ENCODE measurements at places on chromosomes 6 and 20.

DNA sequence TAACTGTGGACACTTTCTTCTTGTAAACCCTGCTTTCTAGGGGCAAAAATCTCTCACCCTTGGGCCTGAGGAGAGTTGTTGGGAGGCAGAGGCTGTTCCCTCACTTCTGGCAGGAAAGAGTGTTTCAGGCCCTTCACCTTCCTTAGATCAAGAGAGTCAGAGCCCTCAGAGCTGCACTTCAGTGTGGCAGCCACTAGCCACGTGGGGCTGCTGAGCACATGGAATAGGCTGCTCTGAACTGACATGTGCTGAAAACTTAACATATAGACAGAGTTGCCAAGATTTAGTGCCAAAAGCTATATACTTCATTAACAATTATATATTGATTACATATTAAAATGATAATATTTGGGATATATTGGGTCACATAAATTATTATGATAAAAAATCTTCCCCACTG, 4.4 kb upstream of the LMBRD1 start:
- no peak for DNase-seq

- no peak for DNase-seq
Observed at GRCh38 chr6:52611833-52612232, 35.0 kb upstream of the TRAM2 start.

GRCh38 chr20:52652271-52652670, 319.9 kb upstream of the TSHZ2 start:
- DNase-seq: no peak

DNA sequence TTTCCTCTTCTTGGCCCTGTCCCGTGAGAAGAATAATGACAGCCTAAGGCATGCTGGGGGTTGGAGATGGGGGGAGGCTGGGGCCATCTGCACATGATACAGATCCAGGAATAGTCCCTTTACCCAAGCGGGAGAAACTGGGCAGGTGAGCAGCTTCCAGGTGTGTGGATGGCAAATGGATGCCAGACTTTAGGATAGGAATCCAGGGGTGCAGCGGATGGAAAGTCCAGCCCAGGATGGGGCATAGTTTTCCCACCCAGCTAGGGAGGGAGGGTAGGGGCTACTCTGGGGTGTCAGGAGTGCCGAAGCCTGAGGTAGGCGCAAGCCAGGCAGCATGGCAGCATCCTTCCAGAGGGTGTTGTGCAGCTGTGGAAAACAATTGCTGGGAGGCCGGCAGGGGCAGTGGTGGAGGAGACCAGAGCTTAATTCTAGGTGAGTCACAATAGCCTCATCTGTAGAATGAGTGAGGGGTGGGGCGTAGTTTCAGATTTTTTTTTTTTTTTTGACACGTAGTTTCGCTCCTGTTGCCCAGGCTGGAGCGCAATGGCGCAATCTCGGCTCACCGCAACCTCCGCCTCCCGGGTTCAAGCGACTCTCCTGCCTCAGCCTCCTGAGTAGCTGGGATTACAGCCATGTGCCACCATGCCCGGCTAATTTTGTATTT, 15.4 kb upstream of the FAM110A start:
- no peak for DNase-seq

- no peak for DNase-seq
Observed at GRCh38 chr6:3545156-3545555, 88.3 kb upstream of the SLC22A23 start.

DNA sequence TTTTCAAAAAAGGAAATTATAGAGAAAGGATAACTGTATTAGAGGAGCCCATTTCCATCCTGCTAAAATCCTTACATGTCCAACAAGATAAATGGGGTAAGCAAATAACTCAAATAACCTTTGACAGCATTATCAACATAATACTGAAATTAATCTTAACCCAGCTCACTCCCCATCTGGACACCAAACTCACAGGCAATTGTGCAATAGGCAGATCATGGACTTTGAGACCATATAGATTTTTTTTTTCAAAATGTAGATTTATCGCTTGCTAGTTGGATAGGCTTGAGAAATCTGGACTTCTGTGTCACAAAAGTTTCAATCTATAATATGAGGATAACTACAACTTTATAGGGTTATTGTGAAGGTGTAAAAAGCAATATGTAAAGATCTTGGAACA, 134.4 kb upstream of the ASCC3 start:
- DNase-seq: no peak

GRCh38 chr6:166556336-166556735, 30.1 kb downstream of the RAMACL start:
- DNase-seq: no peak

GRCh38 chr6:4103929-4104328, 25.0 kb upstream of the FAM217A start:
- no peak for DNase-seq

DNA sequence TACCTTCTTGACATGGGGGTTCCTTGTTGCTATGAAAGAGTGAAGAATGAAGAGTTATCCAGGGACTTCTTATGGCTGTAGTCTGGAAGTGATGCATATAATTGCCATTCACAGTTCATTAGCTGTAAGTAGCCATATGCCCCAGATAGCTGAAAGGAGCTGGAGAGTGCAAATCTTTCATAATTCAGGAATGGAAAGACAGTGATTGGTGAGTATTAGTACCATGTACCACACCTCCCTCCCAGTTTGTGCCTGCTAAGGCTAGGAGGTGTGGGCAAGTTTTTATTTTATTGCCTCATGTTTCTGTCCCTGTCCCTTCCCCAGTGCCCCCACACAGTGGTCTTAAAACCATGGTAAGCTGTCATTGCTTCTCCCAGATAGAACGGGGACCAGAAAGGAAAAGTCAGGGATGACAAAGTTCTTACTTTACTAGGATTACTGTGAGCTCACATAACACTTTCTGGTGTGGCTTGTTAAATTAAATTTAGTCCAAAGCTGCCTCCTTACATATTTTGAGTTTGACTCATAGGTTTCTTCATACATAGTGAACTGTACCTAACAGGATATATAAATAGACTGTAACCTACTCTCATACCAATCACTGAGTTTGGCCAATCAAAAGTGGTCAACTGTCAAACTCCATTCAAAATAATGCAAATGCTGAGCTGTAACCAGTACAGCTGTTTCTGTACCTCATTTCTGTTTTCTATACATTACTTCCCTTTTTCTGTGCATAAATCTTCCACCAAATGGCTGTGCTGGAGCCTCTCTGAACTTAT, 119.4 kb downstream of the RFPL4B start:
- no peak for DNase-seq

DNA sequence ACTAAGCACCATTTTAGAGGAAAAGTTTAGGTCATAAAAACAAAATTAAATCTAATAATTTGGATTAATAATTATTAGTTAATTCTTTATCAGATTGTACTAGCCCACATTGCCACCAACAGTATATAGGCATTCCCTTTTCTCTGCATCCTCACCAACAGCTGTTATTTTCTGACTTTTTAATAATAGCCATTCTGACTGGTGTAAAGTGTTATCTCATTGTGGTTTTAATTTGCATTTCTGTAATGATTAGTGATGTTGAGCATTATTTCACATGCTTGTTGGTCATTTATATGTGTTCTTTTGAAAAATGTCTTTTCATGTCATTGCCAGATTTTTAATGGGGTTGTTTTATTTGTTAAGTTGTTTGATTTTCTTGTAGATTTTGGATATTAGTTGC, 319.1 kb upstream of the SYNCRIP start:
- DNase-seq: no peak

DNA sequence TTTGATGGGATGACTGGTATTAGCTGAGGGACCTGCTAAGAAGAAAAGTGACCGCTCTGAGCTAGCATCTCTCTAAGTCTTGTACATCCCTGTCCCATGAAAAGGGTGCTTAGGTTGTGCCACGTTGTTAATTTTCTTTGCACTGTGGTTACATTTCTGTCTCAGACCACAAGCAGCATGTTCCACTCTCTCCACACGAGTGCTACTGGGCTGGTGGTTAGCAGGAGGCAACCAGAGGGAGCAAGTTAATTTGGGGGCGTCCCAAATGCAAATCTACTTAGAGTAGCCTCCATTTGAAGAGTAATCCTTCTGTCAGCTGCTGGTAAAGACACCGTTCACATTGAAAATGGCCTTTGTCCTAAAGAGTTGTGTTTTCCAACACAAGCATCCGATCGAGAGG, 3.4 kb upstream of the SCML4 start:
- DNase-seq: no peak

DNA sequence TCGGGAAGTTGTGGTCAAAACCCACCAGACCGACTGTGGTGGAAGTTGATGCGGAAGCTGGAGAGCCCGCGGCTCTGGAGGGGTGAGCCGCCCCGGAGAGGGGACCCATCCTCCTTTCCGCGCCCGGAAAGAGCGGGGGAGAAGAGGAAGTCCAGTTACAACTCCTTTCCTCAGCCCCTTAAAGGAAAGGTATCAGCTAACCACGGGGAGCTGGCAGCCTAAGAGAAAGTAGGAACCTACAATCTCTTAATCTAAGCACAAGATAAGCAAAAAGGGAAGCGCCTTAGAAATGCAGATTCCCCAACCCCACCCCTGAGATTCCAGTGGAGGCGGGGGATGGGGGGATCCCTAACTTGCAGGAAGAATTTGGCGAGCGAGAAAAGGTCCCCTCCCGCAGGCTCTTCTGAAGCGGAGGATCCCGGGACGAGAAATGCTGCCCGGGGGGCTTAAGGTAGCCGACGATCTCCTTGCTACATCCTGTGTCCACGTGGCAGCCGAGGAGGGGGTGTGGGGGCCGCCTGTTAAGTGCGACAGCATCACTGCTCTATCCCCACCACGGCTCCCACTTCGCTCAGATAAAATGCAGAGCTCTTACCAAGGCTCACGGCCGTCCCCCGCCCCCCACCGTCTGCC, 87.5 kb downstream of the ZFP64 start:
- peak; percentile 8 for DNase-seq

GRCh38 chr20:37892001-37892400, 10.9 kb upstream of the VSTM2L start:
- DNase-seq: no peak

- no peak for DNase-seq
Observed at GRCh38 chr6:25801436-25801835, 30.4 kb downstream of the SLC17A1 start.

GRCh38 chr6:157994125-157994795, 12.6 kb downstream of the SYNJ2 start:
- no peak for DNase-seq

DNA sequence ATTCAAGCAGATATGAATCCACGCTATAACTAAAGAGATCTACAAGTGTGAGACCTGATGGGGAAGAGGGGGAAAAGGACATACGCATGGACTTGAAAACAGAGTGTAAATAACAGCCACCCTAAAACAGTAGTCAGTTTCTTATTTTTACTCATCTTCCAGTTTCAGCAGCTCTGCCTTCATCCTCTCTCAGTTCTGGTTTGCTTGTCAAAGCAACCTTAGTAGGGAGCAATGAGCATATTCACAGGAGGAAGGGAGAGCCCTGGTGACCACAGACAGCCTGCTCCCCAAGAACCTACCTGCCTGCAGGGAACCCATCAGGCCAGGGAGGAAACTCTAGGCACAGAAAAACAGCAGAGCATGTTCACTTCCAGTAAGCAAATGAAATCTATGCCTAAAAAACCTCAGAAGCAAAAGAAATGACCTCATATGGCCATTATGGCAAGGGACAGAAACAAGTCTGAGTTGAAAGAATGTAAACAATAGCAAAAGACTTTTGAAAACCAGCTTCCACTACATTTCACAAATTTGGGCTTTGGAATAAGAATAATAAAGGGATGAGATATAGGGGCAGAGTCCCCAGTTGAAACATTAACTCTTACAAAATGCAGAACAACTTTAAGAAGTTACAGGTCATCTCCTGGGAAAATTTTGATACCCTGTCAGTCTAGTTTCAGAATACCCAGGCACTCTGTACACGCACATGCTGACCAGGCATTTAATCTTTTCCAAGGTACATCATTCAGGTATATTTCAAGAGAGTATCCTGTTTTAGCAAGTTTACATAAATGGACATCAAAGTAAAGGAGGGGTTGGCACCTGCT, 120.8 kb upstream of the BCLAF1 start:
- no peak for DNase-seq

- no peak for DNase-seq
Observed at GRCh38 chr20:53809217-53809616, 215.6 kb upstream of the ZNF217 start.

DNA sequence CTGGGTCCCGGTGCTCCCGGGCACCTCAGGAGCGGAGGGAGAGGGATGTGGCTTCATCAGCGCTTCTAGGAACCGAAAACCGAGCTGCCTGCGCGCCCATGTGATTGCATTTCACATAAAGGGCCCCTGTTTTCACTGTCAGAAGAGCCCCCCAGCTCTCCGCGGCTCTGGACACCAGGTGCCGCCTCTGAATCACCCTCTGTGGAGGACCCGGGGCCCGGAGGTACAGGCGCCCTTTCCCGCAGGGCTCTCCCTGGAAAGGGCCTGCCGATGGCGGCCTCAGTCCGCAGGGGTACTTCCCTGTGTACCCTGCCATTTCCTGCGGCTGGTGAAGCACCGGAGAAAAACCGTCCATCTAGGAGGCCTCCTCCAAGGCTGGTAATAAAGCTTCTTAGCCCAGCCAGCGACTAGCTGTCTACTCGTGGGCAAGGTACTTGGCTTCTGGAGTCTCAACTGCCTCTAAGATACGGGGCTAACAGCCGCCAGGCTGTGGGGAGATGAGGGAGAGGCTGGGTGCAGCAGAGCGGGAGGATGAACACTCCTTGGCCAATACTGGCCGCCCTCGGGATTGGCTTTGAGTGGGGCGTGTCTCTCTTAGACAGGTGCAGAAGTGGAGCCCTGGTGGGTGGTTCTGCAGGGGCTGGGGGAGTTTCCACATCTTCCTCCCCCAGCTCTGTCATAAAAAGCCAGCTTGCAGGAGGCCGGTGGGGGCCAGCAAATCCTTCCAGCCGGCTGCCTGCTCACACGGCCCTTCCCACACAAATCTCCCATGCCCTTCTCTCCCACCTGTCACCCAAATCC, 1.6 kb downstream of the PPP1R16B start:
- peak; percentile 75 for DNase-seq

DNA sequence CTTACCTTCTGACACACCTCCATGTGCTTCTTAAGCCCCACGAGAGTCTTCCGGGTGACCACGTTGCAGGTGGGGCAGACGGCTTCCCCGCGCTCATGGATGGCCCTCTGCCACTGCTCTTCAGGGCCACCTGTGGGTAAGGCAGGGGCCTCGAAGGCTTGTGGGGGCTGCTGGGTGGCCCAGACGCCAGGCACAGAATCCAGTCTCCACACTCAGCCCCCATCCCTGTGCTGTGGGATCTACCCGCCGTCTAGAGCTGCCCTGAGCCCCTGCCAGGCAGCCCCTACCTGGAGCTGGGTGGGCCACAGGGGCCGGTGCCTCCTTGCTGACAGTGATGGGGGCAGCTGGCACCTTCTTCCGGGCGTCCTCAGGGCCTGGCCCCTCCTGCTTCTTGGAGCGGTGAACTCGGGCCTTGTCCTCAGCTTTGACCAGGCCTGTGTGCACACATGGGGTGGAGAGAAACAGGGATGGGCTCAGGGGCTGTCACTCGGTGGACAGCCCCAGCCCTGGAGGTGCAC, 5.9 kb downstream of the ZNF512B start:
- DNase-seq: no peak

- no peak for DNase-seq
Observed at GRCh38 chr6:126631363-126631762, 291.4 kb downstream of the CENPW start.

GRCh38 chr6:34112126-34112525, 33.8 kb downstream of the GRM4 start:
- DNase-seq: no peak

GRCh38 chr6:41642090-41642959, 4.1 kb downstream of the MDFI start:
- no peak for DNase-seq

All from CD4-positive, alpha-beta T cell treated with Interferon alpha-2 for 1 hour (primary cell).